Occipital lobe (tissue), 3 donors: ENCODE measurements at places on chromosomes 4 and X. TPM values are rescaled to one million over a fixed set of nuclear protein-coding genes. Genes with fewer than 3 reads are reported as not detected.

APELA gene
- total RNA-seq = not detected

CSAG3 gene
- not detected for total RNA-seq

FAM149A gene
- 38.8 TPM for total RNA-seq

ANOS1 gene
- 22.0 TPM for total RNA-seq

PAGE2 gene
- not detected for total RNA-seq

TMEM187 gene
- 2.7 TPM for total RNA-seq

RTL9 gene
- total RNA-seq = 0.16 TPM

RNF212 gene
- 1.1 TPM for total RNA-seq

SYTL4 gene
- 2.3 TPM for total RNA-seq

SPANXD gene
- total RNA-seq = not detected

CHST7 gene
- 6.7 TPM for total RNA-seq

PPP4R3C gene
- total RNA-seq = not detected

ZXDA gene
- 32.0 TPM for total RNA-seq

RHOXF2 gene
- total RNA-seq = not detected

PCDH10 gene
- 43.8 TPM for total RNA-seq

HMGB3 gene
- total RNA-seq = 42.7 TPM

HSD17B13 gene
- 0.47 TPM for total RNA-seq

ANKRD50 gene
- 114 TPM for total RNA-seq

EGF gene
- 1.7 TPM for total RNA-seq

LINC00632 gene
- 44.6 TPM for total RNA-seq

BRS3 gene
- total RNA-seq = not detected

FDCSP gene
- total RNA-seq = not detected

GRCh38 chr4:80172203-80172602 lies 25.1 kb upstream of the PRDM8 start:
- DNase-seq = no peak

DNA sequence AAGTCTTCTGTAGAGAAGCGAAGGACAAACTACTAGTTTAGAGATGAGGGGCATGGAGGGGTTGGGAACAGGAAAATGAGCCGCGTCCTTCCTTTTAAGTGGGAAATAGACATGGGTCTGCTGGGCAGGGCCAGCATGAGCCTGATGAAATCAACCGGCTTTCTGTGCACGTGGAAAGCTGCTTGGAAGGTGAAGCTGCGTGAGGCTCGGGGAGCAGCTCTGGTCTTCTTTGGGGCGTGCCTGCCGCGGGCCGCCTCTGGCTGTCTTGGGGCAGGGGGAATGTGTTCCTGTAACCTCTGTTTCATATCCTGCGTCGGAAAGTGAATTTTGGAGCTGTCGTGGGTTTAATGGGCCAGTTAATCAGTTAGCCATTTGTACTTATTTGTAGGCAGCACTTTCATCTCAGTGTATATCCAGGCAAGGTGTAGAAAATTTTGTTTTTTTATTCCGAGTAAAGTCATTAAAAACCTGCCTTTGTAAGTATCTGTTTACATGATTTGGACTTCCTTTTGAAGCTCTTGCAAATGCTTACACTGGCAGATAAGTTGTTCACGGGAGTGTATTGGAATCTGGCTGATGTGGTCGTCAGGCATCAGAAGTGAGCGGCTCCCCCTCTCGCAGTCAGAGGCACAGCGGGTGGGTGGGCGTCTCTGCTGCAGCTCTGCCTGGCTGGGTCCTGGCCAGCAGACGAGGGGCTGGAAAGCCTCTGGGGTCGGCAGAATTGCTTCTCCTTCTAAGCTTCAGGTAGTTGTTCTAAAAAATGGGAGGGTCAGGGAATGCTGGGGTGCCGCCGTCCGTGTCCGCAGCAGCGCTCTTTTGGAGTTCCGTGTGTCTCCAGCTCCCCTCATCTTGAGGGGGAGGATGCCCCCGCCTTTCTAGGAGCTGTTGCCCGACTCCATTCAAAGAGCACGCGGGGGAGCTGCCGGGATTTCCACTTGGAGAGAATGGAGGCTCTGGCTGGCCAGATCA lies 70.5 kb upstream of the HGFAC start:
- DNase-seq = no peak

- no peak for DNase-seq
Observed at GRCh38 chrX:37854148-37854547, 6.8 kb upstream of the DYNLT3 start.

GRCh38 chrX:115702982-115703381 lies 142.0 kb downstream of the PLS3 start:
- DNase-seq = no peak

DNA sequence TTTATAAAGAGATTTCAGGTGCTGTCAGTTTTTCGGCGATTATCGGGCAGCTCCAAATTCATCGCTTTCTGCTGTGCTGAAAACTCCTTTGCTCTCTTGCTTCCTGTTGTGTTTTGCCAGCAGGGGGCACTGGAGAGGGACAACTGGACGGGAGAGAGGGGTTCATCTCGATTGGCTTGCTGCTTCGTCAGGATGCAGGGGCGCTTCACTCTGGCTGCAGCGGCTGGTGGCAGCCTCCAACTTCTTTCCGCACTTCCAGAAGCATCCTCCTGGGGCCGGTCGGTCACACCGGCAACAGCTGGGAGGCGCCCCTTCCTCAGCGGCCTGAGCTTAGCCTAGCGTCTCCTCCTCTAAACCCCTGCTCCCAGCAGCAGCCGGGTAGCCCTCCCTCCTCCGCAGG lies 29.5 kb downstream of the MSL3 start:
- peak; percentile 53 for DNase-seq

DNA sequence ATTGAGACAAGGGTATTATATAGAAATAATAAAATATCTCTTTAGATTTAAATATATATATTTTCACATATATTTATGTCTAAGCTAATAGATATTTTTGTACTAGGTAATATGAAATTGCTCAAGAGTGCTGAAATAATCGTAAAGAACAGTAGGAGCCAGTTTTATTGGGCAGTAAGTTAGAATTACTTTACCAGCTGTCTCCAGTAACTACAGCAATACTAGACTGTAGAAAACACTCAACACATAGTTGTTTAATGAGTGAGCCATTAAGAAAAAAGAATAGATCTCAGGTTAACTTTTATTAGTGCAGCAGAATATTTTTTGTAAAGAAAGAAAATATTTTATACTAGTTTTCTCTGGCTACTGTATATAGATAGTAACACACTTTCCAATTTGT lies 715.2 kb downstream of the TRIML1 start:
- DNase-seq = no peak

GRCh38 chr4:184769141-184769765 lies 35.4 kb upstream of the CENPU start:
- DNase-seq = no peak

DNA sequence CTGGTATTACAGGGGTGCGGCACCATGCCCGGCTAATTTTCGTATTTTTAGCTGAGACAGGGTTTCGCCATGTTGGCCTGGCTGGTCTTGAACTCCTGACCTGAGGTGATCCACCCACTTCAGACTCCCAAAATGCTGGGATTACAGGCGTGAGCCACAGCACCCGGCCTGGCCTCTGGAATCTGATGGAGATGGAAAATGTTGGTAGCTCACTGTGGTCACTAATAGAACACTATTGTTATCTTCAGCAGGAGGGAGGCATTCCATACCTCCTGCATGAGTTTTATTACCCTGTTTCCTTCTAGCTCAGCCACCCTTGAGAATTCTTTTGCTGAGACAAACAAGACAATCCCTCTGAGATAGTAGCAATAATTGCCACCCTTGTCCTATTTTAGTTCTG lies 105.0 kb downstream of the SHROOM3 start:
- no peak for DNase-seq

GRCh38 chrX:47200385-47201150 lies 6.9 kb downstream of the UBA1 start:
- no peak for DNase-seq

DNA sequence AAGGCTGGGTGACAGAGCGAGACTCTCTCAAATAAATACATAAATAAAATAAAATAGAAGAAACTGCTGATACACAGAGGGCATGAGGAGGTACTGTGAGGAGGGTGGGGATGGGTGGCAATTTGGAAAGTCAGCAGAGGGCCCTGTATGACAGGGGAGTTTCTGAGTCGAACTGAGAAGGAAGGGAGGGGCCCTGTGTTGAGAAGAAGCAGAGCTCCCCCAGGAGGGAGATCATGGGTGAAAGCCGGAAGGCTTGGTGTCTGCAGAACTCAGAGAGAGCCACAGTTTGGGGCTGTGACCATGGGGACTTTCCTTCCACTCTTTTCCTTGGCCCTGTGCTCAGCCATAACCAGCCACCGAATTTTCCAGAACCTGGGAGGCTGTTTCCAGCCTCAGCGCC lies 24.8 kb upstream of the AFAP1 start:
- DNase-seq = no peak

- no peak for DNase-seq
Observed at GRCh38 chrX:9356846-9357245, 108.0 kb upstream of the TBL1X start.

DNA sequence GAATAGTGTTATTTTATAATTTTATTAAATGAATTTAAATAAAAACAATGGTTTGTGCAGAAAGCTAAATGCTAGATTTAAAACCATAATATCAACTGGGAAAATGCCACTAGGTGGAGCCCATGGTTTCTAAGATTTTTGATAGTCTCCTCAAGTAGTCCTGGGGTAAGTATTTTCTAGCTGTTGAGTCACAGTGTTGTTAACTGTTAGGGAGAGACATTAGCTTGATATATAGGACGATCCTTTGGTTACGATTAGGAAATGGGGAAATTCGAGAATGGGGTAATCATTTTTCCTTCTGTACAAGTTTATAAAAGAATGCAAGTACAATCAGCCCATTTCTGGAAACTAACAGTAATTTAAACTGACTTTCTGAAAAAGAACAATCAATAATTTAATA lies 378.4 kb downstream of the ANKRD50 start:
- DNase-seq = no peak

GRCh38 chrX:7133050-7133440 lies 14.5 kb upstream of the STS start:
- peak; percentile 4 for DNase-seq

GRCh38 chr4:99856166-99856565 lies 38.1 kb downstream of the LAMTOR3 start:
- no peak for DNase-seq

- no peak for DNase-seq
Observed at GRCh38 chrX:131217989-131218388, 71.1 kb downstream of the IGSF1 start.

DNA sequence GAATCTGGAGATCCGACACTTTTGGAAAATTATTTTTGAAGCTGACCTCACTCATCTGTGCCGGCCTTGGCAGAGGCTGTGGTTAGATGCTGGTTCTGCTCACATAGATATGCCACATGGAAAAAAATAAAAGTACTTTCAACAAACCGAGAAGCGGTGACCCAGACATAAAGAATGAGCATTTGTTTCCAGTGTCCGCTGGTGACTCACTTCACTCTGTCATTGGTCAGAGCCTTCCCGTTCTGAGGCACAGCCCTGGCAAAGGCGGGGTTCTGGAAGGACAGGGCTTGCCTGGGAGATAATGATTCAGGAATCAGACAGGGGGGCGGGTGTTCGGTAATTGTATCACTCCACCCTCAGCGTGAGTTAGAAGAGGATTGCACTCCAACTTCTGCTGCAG lies 172.4 kb upstream of the MXRA5 start:
- DNase-seq = no peak

DNA sequence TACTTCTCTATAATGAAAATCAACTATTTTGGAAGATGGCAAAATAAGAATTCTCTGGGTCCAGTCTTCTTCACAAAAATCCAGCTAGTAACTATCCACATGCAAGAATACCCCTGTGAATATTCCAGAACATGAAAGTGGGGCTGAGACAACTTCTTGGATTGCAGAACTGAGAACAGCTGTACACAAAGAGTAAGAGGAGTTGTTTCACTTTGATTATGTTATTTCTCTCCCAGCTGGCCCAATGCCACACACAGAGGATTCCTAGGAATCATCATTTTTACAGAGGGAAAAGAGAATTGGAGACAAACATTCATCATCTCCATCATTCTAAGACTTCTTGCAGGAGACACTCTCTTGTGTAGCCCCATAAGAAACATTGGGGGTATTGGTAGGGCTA lies 782.2 kb upstream of the LCORL start:
- no peak for DNase-seq

- DNase-seq = no peak
Observed at GRCh38 chr4:144223149-144223548, 82.6 kb upstream of the GYPA start.

DNA sequence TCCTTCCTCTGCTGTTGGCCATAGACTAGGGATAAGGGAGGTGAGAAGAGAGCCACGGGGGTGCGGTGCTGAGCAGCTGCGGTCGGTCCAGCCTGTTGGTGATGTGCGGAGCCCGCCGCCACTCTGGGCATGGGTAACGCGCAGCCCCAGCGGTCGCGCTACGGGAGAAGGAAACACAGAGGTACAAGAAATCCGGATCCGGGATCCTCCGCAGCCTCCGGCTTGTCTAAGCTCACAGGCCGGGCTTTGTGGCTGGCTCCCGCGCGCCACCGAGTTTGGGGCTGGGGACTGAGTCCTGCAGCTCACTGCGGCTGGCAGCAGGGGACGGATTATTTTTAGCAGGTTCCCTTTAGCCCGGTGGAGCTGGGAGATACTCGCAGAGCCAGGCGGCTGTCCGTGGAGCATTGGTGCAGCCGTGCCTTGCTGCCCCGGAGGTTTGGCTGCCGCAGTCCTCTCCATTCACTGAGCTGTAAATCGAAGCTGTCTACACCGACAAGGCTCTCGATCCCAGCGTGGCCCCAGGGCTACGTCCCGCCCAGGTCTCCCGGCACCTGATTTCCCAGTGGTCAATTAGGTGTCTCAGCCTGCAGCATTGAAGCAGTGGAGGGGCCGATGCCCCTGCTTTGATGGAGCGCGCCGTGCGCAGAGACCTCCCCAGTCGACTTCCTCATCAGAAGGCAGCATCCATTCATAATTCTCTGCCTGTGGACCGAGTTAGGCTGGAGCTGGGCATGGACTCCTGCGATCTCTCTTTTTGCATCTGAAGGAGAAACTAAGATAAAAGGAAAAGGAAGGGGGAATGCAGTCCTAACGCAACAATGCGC lies 81.9 kb upstream of the SCML1 start:
- peak; percentile 5 for DNase-seq

DNA sequence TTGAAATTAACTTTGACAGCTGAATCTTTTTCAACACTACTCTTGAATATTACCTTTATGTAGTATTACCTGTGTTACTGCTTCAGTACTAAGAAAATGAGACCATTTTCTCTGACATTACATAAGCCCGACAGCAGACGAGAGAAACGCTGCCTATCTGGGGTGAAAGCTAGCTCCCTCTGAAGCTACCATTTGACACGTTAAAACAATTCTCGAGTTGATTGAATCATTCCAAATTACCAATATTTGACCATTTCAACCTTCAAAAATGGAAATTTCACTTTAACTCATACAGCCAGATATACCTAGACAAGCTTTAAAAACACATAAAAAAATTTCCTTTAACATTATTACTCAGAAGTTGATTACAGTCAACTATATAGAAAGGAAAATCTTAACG lies 836 bp downstream of the GPM6A start:
- no peak for DNase-seq

GRCh38 chr4:56641494-56642051 lies 39.5 kb downstream of the HOPX start:
- no peak for DNase-seq

- no peak for DNase-seq
Observed at GRCh38 chr4:103493450-103494159, 226.2 kb downstream of the TACR3 start.

- no peak for DNase-seq
Observed at GRCh38 chrX:133869270-133869669, 116.1 kb downstream of the GPC3 start.

- no peak for DNase-seq
Observed at GRCh38 chrX:19388064-19388679, 44.4 kb downstream of the PDHA1 start.

GRCh38 chr4:153127760-153128494 lies 76.3 kb upstream of the TRIM2 start:
- peak; percentile 87 for DNase-seq

GRCh38 chr4:176319151-176319703 lies 539 bp upstream of the SPCS3 start:
- no peak for DNase-seq

GRCh38 chr4:143352720-143353119 lies 16.0 kb downstream of the GAB1 start:
- DNase-seq = no peak
